ENCODE measurements at places on chromosomes 12 and 14.

GRCh38 chr12:19799895-19800602, 360.8 kb downstream of the AEBP2 start:
- no peak for DNase-seq

DNA sequence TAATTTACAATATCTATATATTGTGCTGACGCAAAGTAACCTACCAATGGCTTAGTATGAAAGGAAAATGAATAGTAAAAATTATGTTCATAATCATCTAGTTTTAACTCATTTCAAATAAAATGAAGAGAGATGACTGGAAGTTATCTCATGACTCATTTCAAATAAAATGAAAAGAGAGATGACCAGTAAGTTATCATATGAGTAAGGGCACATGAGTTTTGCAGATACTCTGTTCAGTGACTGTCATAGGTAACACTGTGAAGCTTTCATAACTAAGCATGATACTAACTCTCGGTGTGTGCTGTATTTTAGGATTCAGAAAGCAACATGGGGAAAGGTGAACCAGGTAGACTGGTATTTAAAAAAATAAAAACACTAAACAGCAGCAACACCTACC, 364.5 kb upstream of the DIO2 start:
- no peak for DNase-seq

DNA sequence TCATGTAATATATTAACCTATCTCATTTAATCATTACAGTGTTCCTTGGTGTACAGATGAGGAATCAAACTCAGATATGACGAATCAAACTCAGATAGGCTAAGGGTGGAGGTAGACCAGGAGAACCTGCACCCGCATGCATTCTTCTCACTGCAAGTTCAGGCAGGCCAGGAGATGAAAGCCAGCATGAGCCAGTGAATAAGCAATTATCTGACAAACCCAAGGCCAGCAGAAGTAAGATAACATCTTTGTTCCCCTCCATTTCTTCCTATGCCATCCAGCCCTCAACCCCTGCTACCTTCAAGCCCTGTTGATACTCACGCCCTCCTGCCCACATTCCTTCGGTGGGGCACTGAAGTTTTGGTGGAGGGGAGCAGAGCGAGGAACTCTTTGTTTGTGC, 152.2 kb downstream of the ETV6 start:
- no peak for DNase-seq

DNA sequence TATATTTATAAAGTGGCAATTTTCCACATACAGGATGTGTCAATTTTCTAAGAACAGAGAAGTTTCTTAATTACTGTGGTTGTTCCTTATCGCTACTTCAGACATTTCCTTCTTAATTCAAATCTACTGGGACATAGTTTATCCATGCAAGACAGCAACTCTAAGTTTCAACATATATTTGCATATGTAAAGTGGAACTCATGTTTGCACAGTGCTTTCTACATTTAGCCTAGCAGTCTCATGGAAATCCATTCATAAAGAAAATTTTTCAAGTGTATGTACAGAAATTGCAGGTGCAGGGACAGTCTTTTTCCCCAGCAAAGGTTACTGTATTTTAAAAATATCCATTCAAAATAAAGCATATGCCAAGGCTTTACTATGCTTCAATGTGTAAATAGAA, 956.7 kb upstream of the SEL1L start:
- DNase-seq = no peak

- no peak for DNase-seq
Observed at GRCh38 chr12:39935275-39935674, 170.6 kb downstream of the SLC2A13 start.

GRCh38 chr12:26595806-26596205, 237.2 kb downstream of the ITPR2 start:
- no peak for DNase-seq

GRCh38 chr12:91991399-91992187, 154.1 kb downstream of the BTG1 start:
- DNase-seq = no peak

DNA sequence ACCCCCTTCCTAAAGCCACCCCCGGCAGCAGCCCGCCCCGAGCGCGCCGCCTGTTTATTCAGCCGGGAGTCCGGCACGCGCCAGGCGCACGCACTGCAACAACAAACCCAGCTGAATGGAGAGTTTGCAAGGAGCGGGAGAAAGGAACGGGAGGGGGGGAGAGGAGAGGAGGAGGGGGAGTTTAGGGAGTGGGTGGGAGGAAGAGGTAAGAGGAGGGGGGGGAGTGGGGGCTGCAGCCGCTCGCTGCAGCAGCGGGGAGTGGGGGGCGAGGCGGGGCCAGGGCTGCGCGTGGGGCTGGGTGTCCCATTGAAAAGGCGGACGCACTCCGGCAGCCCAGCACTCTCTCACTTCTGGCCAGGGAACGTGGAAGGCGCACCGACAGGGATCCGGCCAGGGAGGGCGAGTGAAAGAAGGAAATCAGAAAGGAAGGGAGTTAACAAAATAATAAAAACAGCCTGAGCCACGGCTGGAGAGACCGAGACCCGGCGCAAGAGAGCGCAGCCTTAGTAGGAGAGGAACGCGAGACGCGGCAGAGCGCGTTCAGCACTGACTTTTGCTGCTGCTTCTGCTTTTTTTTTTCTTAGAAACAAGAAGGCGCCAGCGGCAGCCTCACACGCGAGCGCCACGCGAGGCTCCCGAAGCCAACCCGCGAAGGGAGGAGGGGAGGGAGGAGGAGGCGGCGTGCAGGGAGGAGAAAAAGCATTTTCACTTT, at the start of gene ASCL1:
TSS of gene ASCL1 (plus strand) at position 336 of the 712 bp plus-strand sequence. CDS start 571 bp downstream, outside the sequence.
- DNase-seq = no peak

DNA sequence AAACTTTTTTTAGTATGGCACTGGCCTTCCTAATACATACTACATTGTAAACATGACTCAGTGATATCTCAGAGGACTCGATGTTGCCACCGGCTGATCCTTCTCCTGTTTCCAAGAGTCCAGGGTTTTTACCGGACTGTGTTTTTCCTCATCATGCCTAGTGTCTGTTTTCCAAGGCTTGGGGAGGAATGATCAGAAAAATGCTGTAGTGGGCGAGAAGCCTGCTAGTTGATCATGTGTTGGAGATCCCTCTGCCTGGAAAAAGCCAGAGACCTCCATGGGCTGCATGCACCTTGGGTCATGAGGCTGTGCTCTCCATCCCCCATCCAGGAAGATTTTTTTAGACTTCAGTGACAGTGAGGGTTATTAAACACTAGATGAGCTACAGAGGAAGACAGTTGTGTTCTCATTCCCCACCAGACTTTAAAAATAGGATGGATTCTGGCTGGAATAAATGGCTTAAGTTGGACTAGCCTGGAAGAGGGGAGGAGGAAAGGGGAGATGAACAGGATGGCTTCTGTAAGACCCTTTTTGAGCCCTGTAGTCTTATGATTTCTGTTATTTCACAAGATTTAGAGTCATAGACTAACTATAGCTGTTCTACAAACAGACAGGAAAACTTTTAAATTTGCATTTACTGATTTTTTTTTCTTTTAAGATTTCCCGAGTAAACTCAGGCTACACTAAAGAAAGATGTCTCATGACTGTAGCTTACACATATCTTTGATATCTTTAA, 145.7 kb downstream of the SAMD4A start:
- no peak for DNase-seq

DNA sequence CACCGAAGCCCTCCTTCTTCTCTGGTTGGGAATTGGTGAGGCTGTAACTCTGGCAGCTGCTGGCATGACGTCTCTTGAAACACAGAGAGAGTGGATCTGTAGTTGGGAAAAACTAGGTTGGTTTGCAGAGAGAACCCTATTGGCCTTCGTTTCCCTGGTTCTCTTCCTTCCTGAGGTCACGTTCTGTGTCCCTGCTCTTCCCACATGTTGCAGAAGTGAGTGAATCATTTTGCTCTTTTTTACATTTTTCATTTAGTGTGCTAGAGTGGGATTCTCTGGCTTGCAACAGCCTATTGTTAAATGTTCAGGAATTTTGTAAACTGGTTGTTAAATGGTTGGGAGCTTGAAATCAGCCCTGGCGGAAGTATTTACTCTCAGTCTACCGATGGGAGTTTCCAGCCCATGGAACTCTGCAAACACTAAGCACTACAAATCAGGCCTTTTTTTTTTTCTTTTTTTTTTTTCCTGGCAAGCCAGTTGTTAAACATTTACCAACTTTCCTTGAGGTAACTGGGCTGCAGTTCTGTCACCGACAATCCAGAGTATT, 26.8 kb upstream of the CKAP4 start:
- DNase-seq = no peak

- DNase-seq = no peak
Observed at GRCh38 chr14:92719421-92719820, 29.0 kb downstream of the LGMN start.

- no peak for DNase-seq
Observed at GRCh38 chr12:110370732-110371231, 32.7 kb downstream of the ANAPC7 start.

DNA sequence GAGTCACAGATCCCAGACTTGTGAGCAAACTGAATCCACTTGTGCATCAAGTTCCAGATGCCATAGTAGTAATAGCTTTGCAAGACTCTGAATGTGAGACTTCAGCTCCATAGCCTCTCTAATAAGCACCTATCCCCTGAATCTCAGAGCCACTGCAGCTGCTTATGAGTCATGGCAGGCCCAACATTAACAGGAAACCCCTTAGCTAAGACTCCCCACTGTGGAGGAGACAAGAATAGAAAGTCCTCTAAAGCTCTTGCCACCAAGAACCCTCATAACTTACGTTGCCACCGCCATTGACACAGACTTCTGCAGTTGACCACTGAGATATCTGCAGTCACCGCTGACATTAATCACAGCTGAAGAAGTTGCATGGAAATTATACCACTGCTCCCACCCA, 62.9 kb upstream of the PDE3A start:
- DNase-seq = no peak

- no peak for DNase-seq
Observed at GRCh38 chr12:67483871-67484554, 164.5 kb upstream of the DYRK2 start.

DNA sequence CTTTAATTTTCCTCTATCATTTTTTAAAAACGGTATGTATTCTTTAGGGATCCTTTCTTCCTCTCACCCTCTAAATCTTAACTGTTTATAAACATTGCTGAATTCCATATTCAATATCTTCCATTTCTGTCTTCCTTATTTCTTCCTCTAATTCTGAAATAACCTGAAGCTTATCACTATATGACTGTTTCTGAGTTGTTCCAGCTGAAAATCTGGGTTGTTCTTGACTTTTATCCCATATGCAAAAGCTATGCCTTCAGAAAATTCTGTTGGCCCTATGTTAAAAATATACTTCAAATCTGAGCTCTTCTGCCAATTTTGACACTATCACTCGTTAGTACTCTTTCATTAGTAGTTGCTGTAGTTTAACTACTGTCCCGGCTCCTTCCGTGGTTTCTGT, 970.3 kb downstream of the BCL11B start:
- DNase-seq = no peak

DNA sequence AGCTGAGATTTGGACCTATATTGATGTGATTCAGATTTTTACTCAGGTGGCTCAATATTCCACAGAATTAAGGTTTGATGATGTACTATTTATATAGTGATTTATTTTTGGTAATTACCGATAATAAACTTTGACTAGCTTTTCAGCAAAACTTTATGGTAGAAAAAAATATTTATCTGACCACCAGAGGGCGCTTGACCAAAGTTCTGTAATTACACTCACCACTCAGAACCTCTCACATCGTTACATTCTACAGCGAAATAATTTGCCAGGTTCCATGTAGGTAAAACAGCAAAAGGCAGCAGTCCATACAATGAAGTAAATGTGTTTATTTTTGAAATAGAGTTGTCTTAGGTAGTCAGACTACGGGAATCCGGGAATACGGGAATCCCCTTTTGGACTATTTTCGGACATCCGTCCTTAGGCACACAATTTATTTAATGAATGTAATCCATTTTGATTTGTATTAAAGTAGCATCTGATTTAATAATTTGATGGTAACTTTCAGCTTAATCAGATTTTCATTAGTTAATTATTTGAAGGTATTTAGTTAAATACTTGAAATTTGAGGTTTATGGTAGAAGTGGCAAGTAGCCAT, 143.0 kb upstream of the DDHD1 start:
- no peak for DNase-seq

GRCh38 chr12:113359133-113359938, 949 bp downstream of the PLBD2 start:
- no peak for DNase-seq

DNA sequence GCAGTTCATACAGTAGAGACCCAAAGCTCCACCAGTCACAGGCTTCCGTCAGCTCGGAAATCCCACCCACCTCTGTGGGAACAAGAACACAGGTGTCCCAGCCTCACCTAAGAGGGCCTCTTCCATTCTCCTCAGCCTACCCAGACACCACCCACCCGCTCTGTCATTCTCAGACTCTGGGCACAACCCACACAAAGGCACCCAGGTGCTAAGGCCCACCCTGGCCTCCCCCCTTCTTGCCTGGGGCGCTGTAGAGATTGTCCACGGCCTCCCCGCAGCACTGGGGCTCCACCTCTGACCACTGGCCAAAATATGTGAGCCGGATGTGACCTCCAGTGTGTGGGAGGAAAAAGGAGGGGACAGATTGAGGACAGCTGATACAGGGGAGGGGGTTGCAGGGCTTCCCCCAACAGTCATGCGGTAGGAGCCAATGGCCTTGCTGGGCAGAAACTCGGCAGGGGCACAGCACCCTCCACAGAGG, 14.2 kb downstream of the RPS6KL1 start:
- no peak for DNase-seq

DNA sequence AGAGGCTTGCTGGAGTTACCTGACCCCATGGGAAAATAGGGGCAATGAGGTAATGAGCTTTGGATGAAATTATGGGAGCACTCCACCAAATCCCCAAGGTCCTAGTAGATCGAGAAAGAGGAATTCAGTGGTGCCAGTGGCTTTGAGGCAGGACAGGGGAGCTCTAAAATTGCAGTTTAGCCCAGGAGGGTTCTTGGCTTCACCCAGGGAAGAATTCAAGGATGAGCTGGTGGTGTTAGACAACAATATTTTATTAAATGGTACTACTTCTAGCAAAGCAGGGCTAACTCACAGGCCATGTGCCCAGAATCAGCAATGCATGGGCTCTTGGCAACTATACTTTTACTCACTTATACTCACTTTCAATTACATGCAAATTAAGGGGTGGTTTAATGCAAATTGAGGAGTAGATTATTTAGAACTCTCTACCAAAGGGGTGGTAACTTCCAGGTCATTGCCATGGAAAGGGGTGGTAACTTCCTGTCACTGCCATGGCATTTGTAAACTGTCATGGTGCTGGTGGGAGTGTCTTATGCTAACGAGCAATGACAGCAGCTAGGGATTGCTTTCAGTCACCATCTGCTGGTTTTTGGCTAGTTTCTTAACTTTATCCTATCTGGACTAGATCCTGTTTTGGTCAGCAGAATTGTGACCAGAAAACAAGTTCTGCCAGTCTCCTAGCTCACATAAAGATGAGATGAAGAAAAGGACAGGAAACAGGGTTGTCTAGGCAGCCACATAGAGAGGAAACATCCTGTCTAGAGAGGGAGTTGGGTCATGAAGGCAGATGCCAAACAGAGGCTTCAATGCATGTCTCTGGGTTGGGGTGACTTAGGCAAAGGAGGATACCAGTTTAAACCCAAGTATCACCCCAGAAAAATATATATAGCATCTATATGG, 64.7 kb downstream of the ZNF641 start:
- DNase-seq = no peak

- no peak for DNase-seq
Observed at GRCh38 chr12:69880571-69880970, 55.5 kb downstream of the MYRFL start.

Measured in central memory CD8-positive, alpha-beta T cell (primary cell).